Stimulated activated CD4-positive, alpha-beta T cell treated with anti-CD3 and anti-CD28 coated beads, Interleukin-4, amount 100 ng/mL, for 1 hour (primary cell): ENCODE measurements at places on chromosomes 7 and 10.

- DNase-seq, result no peak
Observed at GRCh38 chr7:39248692-39249090, 271.0 kb downstream of the POU6F2 start.

DNA sequence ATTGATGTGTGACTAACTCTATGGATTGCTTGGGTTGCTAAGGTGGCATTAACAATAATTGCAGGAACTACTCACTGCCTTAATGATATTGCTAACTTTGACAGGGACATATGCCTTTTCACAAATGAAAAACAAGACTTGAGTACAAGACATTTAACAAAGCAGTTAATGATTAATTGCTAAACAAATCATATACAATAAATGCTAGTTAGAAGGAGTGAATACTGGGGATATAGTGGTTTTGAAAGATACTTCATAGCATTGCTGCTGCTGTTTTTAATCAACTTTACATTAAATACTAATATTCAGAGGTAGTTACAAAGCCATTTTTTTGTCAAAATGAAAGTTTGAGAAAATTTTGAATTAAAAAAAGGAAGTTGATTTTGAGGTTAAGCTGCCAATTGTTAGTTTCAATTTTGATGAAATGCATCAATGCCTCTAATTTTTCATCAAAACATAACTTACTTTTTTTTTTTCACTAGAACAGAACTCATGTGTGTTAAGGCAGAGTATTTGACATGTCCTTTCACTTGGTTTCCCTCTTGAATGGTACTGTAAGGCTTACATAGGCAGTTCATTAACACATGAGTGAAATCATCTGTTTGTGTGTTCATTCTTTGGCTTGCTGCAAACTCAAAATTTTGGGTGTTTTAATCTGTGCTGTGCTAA is 106.2 kb upstream of the SEMA3D start:
- no peak for DNase-seq

- no peak for DNase-seq
Observed at GRCh38 chr7:17446340-17446739, 147.9 kb downstream of the AHR start.

DNA sequence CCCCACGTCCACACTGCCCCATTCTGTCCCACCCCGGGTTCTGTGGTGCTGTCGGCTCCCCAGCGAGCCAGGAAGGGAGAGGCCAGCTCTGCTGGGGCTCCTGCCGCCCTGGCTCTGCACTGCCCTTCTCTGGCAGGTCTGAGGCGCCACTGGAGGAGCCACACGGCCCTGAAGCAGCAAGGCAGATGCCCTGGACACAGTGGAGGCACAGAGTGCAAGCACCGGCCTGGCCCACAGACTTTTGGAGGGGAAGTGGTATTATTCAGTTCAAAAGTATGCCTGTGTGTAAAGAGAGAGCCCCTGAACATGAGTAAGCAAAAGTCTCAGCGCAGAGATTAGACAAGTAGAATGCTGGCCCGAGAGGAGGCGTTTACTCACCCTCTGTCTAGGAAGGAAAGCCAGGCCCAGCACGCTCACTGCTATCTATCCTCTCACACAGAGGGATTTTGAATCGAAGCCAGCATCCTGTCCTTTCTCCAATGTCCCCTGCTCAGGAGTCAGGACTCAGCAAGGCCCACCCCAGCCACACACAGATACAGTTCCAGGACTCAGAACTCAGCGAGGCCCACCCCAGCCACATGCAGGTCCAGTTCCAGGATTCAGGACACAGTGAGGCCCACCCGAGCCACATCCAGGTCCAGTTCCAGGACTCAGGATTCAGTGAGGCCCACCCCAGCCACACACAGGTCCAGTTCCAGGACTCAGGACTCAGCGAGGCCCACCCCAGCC is 115.0 kb downstream of the EGFR start:
- DNase-seq, result no peak

DNA sequence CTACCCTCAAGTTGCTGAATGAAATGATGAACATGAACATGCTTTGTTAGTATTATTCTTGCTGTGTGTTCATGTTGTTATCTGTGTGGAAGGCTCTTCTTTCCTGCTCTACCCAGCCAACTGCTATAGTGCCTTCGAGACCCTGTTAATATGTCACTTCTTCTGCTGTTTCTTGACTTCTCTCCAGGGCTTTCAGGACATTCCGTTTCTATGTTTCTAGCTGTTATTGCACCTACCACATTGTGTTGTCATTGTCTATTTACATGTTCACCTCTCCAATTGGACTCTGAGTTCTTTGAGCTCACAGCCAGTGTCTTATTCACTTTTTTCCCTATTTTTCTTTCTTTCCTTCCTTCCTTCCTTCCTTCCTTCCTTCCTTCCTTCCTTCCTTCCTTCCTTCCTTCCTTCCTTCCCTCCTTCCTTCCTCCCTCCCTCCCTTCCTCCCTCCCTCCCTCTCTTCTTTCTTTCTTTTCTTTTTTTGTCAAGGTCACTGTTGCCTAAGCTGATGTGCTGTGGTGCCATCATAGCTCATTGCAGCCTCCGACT is 40.4 kb downstream of the BAMBI start:
- no peak for DNase-seq

DNA sequence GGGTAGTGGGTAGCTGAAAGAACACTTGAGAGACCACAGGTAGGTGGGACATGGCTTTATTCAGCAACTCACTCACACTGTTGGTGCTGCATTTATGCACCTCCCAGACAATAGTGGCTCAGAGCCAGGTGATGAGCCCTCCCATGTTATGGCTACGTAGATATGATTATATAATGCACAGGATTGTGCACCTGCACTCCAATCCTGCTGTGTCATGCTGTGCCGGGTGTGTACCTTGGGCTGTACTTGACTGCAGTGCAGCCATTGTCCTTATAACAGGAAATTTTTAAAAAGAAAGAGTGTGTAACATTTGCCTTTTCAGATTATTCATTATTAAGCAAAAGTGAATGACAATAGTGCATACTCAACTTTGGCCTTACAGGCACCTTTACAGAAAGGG is 366.1 kb upstream of the BMPER start:
- DNase-seq, result no peak
